ENCODE measurements at places on chromosomes 11 and 22.

- DNase-seq, result no peak
These were observed 12.3 kb downstream of the PKNOX2 start for GRCh38 chr11:125176866-125177265.

DNA sequence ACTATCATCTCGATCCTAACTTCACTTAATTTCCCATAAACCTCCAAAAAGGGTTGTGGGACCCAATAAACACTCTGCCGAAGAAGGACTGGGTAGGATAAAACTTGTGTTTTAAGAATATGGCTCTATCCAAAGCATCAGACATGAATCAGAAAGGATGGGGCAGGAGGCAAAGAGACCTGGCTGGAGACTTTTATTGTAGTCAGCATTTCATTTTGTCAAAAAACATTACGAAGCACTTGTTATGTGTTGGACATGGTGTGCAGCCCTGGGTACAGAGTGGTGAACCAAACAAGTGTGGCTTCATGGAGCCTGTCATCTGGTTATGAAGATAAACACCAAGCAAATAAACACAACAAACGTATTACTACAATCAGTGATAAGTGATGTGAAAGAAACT, 17.3 kb downstream of the IL10RA start:
- no peak for DNase-seq

DNA sequence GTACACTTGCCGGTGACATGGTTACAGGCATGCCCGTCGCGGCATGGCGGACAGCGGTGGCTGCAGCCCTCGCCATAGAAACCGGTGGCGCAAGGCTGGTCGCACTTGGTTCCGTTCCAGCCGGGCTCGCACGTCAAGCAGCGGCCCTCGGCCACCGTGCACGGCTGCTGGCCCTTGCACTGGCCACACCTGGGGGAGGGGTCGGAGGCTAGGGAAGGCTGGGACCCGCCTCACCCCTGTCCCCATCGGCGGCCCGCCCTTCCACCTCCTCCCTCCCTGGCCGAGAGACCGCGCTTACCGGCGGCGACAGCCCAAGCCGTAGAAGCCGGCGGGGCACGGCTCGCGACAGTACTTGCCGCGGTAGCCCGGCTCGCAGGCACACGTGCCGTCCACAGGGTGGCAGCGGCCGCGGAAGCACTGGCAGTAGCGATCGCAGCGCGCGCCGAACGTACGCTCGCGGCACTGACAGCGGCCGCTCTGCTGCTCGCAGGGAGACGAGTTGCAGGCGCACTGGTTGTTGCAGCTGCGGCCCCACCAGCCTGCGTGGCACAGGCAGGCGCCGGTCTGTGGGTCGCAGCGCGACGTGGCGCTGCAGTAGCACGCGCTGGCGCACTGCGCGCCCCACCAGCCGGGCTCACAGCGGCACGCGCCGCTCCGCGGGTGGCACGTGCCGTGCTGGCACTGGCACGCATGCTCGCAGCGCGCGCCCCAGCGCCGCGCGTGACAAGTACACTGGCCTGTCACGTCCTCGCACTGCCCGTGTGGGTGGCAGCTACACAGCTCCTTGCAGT, 6.7 kb downstream of the SCARF2 start:
- peak; percentile 65 for DNase-seq

DNA sequence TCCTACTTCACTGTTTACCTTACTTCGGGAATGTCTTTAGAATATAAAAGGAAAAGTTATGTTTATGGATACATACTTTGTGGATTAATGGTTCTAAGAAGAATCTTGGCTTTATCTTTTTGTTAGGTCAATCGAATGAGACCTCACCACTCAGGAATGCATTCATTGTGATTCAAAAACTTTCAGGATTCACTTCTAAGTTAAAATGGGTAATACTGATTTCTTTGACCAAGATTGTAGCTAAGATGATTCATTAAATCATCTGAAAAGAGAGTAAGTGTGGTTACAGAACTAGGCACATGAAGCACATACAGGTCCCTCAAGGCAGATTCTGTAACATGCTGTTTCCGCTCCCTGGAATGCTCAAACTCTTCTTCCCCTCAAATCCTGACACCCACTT, 716.4 kb downstream of the KCNA4 start:
- DNase-seq, result no peak

DNA sequence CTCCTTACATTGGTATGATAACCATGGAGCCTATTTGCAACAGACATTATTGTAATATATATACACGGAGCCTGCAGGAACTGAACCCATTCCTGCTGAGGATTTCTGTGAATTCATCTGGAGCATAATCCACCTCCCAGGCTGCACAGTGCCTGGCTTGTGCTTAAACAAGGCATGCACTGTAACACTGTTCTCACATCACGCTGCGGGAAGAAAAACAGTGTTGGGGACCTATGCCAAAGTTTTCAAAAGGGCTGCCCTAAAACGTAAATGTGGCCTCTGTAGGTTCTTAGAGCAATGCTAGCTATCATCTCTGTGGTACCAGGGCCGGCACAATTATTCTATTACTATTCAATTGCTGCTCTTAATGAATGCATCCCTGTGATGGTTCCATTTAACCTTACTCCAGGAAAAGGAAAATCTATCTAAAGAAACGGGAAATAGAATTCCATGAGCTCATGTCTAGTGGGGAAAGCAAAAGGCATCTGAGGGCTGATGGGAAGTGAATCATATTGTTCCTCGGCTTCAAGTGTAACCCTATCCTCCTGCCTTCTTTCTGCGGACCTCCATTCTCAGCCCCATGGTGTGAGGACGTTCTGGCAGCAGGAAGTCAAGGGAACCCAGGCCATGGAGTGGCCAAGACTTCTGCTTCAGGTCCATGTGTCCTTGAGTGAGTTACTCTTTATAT, 525.5 kb downstream of the SOX6 start:
- no peak for DNase-seq

DNA sequence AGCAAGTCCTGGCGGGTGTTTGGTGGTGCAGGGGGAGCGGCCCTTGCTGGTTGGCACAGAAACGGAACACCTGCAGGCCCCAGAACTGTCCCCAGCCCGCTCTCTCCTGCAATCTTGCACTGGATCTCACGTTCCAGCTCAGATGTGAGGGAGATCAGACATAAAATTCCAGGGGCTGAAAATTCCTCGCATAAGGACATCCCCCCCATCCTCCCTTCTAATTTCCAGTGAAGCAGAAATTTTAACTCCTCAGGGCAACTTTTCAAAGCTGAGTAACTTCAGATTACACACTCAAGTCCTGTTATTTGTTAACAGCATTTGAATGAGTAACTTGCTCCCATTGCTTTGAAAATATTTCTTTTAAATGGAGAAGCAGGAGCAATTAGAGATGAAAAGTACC, 40.3 kb upstream of the RASSF10 start:
- no peak for DNase-seq

- DNase-seq, result no peak
These were observed 39.4 kb upstream of the NUP50 start for GRCh38 chr22:45124176-45124847.

GRCh38 chr22:42194953-42195352, 64.3 kb upstream of the CYP2D6 start:
- DNase-seq, result no peak

DNA sequence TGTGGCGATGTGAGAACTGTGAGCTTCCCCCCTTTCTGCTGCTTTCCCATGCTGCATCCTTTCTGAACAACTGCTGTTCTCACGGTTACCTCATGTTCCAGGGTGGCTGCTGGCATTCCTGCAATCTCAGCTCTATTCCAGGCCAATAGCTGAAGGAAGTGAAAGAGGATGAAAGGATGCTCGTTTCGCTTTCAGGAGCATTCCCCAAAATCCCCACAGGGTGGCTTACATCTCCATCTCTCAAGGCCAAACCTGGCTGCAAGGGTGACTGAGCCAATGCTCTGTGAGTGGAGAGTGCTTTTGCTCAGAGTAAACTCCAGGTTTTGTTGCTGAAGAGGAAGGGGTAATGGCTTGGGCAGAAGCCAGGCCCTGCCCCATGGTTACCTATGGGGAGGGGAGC, 848.2 kb downstream of the BRD1 start:
- DNase-seq, result no peak

Measured in activated CD4-positive, alpha-beta T cell treated with anti-CD3 and anti-CD28 coated beads, Interleukin-2, amount 50 U/mL, for 48 hours (primary cell).